ENCODE measurements at places on chromosomes 12 and 14.

GRCh38 chr12:30908722-30909348 lies 17.7 kb upstream of the TSPAN11 start:
- DNase-seq = peak; percentile 57

DNA sequence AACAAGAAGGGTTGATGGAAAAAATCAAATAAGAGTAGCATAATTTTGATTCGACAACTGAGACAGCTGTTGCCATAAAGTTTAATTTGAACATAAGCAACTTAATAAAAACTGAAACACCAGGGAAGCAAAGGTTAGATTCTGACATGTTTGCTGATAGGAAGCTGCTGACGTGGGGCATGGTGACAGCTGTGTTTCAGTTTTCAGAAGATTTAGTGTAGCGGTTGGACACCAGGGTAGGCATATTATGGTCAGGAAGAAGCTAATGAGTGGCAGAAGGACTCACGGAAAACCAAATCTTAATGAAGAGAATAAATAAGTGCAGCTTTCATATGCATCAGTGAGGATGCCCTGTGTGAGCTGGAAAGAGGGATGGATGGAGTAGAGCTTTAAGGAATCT lies 336.7 kb upstream of the RPL10L start:
- no peak for DNase-seq

GRCh38 chr12:28176295-28176694 lies 14.0 kb upstream of the CCDC91 start:
- DNase-seq = no peak

GRCh38 chr12:132646850-132647249 lies 28.3 kb downstream of the P2RX2 start:
- DNase-seq = no peak

- peak; percentile 65 for DNase-seq
Observed at GRCh38 chr14:79915406-79915805, 295.9 kb downstream of the DIO2 start.

- no peak for DNase-seq
Observed at GRCh38 chr14:34072921-34073320, 122.0 kb upstream of the EGLN3 start.

Data from cerebellum (tissue), 4 donors.